ENCODE measurements at places on chromosomes 3 and 15.
A peak's percentile ranks its signal among the peaks of the same experiment; 100 is the strongest.

DNA sequence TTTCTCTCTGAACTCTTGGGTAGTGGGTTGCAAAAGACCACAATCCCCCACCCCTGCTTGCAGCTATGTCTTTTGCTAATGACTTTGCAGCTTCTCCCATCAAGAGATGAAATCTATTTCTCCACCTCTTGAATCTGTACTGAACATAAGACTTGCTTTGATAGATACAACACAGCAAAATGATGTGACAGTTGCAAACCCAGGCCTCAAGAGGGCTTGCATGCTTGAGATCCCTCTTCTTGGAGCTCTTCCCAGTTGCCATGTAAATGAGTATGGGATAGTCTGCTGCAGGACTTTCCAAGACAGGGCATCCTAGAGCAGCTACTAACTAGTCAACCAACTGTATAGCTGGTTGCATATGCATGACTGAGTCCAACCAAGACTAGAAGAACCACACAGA, 783.6 kb downstream of the PDCD6IP start:
- DNase-seq = no peak

DNA sequence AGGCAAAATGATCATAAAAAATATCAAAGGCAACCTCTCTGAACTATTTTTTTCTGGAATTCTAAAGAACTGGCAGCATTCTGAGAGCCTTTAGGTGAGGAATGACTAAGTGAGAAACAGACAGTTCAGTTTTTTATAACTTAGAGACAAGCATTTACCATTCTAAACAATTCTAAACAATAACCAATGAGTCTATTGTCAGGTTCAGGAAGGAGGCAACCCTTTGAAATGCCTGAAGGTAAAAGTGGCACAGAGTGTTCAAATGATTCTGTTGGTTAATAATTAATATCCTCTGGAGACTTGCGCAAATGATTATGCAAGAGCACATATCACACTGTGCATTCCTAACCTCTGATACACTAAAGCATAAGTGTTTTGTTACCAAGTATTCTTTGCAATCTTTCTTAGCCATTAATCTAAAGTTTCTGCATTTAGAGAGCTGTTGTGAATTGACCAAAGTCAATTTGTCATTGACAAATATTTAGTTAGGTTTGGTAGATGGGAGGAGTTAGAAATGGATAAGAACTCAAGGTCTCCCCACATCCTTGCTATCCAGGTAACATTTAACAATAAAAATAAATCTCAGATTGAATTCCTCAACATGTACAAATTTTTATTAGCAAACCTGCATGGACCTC, 9.2 kb upstream of the TGFBR2 start:
- peak; percentile 82 for DNase-seq

DNA sequence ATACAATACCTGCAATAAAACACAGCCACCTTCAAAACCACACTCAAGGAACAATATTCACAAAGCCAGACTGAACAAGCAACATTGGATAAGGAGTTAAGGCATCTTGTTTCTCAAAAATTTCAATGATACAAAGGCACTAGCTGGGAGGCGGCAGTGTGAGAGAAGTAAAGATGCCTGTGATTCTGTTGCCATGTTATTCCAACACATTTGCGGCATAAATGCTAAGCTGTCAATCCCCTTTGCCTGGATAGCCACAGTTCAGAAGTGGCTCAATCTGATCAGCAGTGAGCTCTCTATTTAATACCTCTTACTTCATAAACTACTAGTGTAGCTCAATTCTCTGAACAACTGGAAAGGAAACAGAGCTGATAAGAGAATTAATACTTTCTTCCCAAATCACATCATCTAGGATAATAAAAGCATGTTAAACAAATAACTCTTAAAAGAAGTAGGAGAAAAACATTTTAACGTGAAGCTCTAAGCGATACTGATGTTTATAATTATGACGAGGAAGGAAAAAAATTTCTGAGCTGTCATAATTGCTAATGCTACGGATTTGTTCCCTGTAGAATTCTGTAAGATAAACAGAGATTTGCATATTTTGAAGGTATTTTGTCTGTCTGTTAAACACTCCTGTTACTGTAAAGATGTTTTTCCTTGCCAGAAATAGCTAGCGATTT, 358.4 kb downstream of the FOXP1 start:
- no peak for DNase-seq

DNA sequence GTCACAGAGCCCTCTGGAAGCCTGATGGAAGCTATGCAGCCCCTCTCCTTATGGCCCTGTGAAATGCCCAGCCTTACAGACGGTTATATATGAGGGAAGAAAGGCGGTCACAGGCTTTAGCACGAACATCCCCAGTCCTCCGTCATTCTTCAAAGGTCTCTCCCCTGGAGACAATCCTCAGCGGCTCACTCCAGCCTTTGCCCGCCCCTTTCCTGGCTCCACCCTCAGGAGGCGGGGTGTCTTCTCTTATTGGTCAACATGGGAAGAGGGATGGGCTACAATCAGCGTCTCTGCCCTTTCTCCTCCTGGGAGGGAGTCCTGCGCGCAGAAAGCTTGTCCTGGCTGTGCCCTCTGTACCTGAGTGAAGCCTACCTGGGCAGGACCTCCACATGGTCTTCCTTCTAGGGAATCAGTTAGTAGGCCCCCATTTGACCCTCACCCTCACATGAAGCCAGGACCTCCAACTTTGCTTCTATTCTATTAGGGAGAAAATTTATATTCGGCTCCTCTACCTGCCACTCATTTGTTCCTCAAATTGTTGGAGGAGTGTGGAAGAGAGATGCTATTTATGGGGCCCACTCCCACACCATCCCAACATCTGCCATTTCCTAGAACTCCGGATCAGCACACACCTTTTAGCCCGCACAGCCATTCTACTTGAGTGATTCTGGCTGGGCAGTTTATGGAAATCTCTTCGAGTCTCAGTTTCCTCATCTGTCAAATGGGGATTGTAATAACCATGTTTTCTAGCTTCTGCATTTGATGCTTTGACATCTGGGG, 112.9 kb upstream of the SLC6A11 start:
- DNase-seq = no peak

DNA sequence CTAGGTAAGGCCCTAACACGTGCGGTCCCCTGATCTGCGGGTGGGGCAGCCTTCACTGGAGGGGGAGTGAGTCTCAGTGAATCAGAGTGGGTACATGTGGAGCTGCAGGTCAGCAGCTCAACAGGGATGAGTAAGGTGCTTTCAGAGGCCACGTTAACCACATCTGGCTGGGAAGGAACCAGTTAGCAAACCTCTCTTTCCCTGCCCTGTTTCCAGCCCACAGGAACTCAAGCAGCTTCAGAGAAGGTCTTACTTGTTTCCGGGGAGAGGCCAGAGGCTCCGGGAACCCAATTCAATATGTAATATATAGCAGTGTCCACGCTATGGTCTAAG, 175.3 kb downstream of the XXYLT1 start:
- DNase-seq = no peak

GRCh38 chr3:51024765-51025632, 350.3 kb downstream of the DOCK3 start:
- no peak for DNase-seq

GRCh38 chr3:58324391-58325390, 8.0 kb upstream of the PXK start:
- DNase-seq = no peak

GRCh38 chr15:33201491-33202231, 7.1 kb upstream of the FMN1 start:
- peak; percentile 1 for DNase-seq

GRCh38 chr15:91253605-91254004, 153.5 kb downstream of the SV2B start:
- no peak for DNase-seq

DNA sequence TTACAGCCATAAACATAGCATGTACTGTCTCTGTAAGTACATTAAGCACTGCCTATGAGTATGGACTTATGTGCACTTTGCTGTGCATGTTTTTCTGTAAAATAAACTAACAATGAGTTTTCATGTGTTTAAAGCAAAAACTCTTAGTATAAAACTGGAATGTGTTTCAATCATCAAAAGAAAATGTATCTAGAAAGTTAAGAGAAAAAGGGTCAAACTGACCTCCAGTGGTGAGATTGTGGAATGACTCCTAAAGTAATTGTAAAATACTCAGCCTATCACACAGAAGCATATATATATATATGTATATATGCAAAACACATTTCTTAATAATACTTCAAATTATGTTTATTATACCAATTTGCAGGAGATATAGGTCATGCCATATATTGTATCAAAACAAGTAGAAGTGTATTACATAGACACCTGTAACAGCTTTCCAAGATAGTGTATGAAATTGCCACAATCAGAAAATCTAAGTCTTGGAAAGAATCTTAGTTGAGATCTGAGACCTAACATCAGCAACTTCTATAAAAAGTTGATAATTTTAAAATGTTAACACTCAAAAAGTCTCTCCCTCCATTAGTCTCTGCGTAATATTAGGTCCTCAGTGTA, 199.6 kb downstream of the FMN1 start:
- DNase-seq = peak; percentile 66

DNA sequence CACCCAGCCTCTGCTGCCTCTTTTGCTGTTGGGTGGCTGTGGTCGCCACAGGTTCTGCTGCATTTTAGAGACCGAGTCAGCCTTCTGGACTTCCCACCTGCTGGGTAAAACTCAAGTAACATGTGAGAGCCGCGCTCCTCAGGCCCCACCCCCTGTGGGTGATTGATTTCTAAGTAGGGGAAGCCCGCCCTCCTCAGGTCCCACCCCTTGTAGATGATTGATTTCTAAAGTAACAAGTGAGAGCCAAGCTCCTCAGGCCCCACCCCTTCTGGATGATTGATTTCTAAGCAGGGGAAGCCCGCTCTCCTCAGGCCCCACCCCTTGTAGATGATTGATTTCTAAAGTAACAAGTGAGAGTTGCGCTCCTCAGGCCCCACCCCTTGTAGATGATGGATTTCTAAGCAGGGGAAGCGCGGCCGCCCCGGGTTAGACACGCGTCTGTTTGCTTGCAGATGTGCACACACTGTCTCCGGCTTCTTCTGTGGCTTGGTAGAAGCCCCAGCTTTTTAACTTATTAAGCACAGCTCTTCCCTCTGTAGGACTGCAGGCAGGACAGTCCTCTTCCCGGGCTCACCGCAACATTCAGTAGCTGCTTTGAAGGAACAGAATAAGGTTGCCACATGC, 83.4 kb downstream of the FAM43A start:
- peak; percentile 92 for DNase-seq
